ENCODE measurements at places on chromosomes 4 and X. TPM values are rescaled to one million over a fixed set of nuclear protein-coding genes. Genes with fewer than 3 reads are reported as not detected.

CPE gene
- total RNA-seq = 106 TPM

ANXA10 gene
- 33.4 TPM for total RNA-seq

PWWP3B gene
- total RNA-seq = 34.9 TPM

FMR1NB gene
- not detected for total RNA-seq

SFRP2 gene
- 15.0 TPM for total RNA-seq

SRPX gene
- total RNA-seq = 82.4 TPM

TCEAL6 gene
- total RNA-seq = not detected

SPANXA1 gene
- not detected for total RNA-seq

PAGE2B gene
- not detected for total RNA-seq

TSPAN7 gene
- 12.3 TPM for total RNA-seq

CENPVL1 gene
- total RNA-seq = not detected

HELT gene
- total RNA-seq = not detected

DCLK2 gene
- 2.8 TPM for total RNA-seq

BMPR1B gene
- total RNA-seq = 3.3 TPM

SOWAHD gene
- total RNA-seq = 0.24 TPM

PRDM8 gene
- total RNA-seq = 1.8 TPM

TLR2 gene
- total RNA-seq = 10.6 TPM

CCSER1 gene
- total RNA-seq = 21.8 TPM

GJB1 gene
- total RNA-seq = 95.4 TPM

NXF2 gene
- total RNA-seq = not detected

TCP11X2 gene
- total RNA-seq = 0.72 TPM

IL2 gene
- not detected for total RNA-seq

TXK gene
- total RNA-seq = 1.5 TPM

SOD3 gene
- 7.5 TPM for total RNA-seq

RRH gene
- total RNA-seq = not detected

DCHS2 gene
- total RNA-seq = 0.32 TPM

PNCK gene
- 2.8 TPM for total RNA-seq

ANK2 gene
- 10.9 TPM for total RNA-seq

EDA gene
- total RNA-seq = 19.1 TPM

TCEAL2 gene
- total RNA-seq = 3.9 TPM

FGD1 gene
- 9.0 TPM for total RNA-seq

TLL1 gene
- 1.4 TPM for total RNA-seq

RAB41 gene
- total RNA-seq = not detected

TMPRSS11F gene
- 0.07 TPM for total RNA-seq

CT45A10 gene
- not detected for total RNA-seq

GYPE gene
- not detected for total RNA-seq

MMRN1 gene
- total RNA-seq = 1.4 TPM

DHRSX gene
- 42.7 TPM for total RNA-seq

FHDC1 gene
- 3.1 TPM for total RNA-seq

MXRA5 gene
- 13.7 TPM for total RNA-seq

KCNE5 gene
- 0.10 TPM for total RNA-seq

CFAP47 gene
- 1.8 TPM for total RNA-seq

ADH6 gene
- 23.1 TPM for total RNA-seq

TCEAL4 gene
- 94.4 TPM for total RNA-seq

COX18 gene
- 31.1 TPM for total RNA-seq

SOWAHB gene
- 18.9 TPM for total RNA-seq

PCDH10 gene
- total RNA-seq = 22.7 TPM

SSX7 gene
- not detected for total RNA-seq

ZCCHC4 gene
- total RNA-seq = 13.0 TPM

MAOB gene
- total RNA-seq = 47.0 TPM

CCDC120 gene
- total RNA-seq = 5.1 TPM

LPAR4 gene
- total RNA-seq = 0.47 TPM

NAP1L2 gene
- total RNA-seq = 2.3 TPM

SPANXA2 gene
- total RNA-seq = not detected

GPRASP1 gene
- total RNA-seq = 4.9 TPM

SLC10A4 gene
- total RNA-seq = 0.23 TPM

TKTL2 gene
- not detected for total RNA-seq

TMPRSS11E gene
- 1.8 TPM for total RNA-seq

KCND1 gene
- 0.64 TPM for total RNA-seq

Measured in hepatocyte (in vitro differentiated cells).